ENCODE measurements at places on chromosomes 12 and 14.
A peak's percentile ranks its signal among the peaks of the same experiment; 100 is the strongest.

GRCh38 chr12:110696283-110696682 is 7.4 kb upstream of the HVCN1 start:
- DNase-seq = no peak

GRCh38 chr12:93100610-93101009 is 171.5 kb upstream of the EEA1 start:
- no peak for DNase-seq

- DNase-seq = peak; percentile 69
Measured at GRCh38 chr12:53053218-53054111, 3.6 kb downstream of the TNS2 start.

- no peak for DNase-seq
Measured at GRCh38 chr12:19018302-19018970, 111.1 kb upstream of the PLEKHA5 start.

DNA sequence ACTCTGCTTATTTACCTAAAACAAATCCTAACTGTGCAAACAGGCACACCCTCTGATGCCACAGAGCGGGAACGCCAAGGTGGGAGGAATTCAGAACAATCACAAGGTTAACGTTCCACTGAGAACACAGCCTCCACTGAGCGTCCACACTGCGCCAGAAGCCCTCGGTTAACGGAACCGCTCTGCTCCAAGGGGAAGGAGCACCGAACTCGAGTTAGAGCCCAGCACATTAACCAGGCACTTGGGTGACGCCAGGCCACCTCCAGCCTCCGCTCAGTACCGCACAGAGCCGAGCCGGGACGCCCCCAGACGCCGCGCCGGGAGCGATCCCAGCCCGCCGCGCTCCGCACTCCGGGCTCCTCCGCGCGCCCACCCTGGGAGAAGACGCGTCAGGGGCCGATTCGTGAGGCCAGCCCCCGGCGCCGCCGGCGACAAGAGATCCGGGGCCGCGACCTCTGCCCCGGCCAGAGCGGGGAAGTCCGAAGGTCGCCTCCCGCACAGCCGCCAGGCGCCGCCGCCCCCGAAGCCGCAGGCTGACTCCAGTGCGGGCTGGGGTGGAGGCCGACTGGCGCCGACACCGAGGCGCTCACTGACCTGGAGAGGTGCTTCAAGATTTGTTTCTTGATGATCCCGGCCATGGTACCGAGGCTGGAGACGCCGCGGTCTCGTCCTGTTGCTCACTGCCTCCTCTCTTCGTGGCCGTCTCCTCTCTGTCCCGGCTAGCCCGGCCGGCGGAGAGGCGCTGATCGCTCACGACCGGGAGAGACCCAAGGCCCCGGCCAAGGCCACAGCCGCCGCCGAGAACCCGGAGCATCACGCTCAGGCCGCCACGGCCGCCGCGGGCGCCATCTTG is 450 bp downstream of the BLTP3B start:
- no peak for DNase-seq

- no peak for DNase-seq
Measured at GRCh38 chr14:99592933-99593753, 10.9 kb downstream of the CCDC85C start.

DNA sequence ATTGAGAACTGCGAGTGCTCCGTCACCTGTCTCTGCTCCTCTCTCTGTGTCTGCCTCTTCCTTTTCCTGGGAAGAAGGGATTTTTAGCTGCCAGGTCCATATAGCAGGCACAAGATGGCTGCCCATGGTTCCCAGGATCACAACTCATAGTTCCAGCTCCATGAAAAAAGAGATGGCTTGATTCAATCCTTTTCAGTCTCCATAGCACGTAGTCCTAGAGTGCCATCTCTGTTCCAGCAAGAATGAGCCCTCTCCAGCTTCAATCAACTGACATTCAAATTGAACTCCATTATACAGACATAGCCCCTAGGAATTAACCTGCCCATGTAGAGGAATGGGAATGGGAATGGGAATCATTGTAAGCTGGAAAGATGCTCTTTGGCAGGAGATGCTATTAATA is 34.7 kb upstream of the RTRAF start:
- DNase-seq = no peak

DNA sequence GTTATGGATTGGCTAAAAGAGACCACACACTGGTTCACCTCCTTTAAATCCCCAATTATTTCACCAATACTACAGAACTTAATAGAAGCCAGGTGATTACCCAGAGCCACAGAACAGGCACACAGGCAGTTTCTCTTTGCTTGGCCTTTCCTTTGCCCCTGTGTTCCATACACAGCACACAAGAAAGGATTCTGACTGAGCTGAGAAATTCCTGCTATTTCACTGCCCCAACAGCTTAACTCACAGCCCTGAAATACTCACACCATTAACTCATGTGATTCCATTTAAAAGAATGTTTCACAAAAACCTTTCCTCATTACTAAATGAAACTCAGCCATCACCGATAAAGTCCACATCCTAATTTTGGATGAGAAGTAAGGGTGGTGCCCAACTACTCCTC is 133.6 kb downstream of the MED13L start:
- DNase-seq = no peak

DNA sequence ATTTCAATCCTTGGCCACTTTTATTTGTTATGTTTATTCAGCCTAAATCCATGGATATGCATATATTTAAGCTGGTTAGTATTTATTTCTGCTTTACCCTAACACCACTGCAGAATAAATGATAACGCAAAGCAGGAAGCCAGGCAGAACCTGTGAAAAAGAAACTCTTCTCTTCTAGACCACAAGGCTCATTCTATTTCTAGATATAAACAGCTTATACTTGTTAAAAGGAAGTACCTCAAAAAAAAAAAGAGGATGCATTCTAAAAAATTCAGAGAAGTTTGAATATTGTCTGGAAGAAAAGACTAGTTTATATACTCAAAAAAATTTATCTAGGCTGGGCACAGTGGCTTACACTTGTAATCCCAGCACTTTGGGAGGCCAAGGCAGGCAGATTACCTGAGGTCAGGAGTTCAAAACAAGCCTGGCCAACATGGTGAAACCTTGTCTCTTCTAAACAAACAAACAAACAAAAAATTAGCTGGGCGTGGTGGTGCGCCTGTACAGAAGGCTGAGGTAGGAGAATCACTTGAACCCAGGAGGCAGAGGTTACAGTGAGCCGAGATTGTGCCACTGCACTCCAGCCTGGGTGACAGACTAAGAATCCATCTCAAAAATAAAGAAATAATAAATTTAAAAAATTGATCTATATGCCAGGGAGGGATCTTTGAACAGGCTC is 55.8 kb downstream of the GALNT4 start:
- peak; percentile 19 for DNase-seq

DNA sequence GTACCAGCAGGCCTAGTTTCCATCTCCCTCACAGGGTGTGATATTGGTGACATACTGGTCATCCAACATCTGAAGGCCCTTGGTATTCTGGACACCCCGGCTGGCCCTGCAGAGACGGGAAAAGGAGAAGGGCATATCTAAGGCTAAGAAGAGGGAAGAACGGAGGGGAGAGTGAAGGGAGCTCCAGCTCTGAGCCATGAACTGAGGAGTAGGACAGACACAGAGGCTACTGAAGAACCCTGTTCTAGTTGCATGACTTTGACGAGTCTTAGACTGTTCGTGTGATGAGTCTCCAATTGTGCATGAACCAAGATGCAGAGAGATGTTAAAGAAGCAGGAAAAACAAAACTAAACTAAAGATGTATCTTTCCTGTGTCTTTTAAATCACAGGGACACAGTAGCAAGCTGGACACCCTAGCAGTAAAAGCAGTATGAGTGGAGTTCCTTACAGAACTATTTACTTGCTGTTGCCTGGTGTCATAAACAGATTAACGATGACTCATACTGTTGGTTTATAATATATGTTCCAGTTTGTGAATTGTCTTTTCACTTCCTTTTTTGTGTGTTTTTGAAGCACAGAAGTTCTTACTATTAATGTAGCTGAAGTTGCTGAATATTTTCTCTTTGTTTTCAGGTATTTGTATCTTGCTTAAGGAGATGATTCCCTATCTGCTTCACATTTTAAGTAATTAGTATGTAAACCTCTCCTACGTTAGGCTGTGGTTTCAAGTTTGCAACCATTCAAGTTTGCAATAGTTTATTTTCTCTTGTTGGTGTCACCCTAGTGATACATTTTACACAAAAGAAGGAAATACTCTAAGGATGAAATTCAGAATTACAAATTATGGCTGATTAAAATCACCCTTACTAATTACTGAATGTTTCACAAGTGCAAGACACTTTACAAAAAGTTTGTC is 15.7 kb downstream of the FAR2 start:
- DNase-seq = no peak

DNA sequence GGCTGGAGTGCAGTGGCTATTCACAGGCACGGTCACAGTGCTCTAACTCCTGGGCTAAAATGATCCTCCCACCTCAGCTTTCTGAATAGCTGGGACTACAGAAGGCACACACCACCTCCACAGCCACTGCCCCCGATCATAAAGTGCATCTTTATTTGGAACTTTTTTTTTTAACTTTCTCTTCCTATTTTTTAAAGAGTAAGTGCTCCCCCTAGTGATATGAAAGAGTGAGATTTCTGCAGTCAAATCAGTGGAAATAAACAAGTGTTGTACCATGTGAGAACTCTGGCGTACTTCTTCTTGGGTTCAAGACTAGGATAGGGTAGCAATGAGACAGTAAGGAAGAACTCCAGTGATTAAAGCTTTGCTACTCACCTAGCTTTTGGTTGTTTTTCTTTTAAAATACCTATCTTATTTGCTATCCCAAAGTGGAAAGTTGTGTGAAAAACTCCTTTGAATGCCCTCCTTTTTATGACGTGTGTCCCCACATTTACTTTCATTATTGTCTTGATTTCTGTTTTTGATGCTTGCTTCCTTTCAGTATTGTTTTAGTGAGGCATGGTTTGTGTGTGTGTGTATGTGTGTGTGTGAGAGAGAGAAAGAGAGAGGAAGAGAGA is 6.6 kb downstream of the PPP4R4 start:
- DNase-seq = no peak

GRCh38 chr14:86838363-86838762 is 1154.6 kb downstream of the GALC start:
- DNase-seq = no peak

DNA sequence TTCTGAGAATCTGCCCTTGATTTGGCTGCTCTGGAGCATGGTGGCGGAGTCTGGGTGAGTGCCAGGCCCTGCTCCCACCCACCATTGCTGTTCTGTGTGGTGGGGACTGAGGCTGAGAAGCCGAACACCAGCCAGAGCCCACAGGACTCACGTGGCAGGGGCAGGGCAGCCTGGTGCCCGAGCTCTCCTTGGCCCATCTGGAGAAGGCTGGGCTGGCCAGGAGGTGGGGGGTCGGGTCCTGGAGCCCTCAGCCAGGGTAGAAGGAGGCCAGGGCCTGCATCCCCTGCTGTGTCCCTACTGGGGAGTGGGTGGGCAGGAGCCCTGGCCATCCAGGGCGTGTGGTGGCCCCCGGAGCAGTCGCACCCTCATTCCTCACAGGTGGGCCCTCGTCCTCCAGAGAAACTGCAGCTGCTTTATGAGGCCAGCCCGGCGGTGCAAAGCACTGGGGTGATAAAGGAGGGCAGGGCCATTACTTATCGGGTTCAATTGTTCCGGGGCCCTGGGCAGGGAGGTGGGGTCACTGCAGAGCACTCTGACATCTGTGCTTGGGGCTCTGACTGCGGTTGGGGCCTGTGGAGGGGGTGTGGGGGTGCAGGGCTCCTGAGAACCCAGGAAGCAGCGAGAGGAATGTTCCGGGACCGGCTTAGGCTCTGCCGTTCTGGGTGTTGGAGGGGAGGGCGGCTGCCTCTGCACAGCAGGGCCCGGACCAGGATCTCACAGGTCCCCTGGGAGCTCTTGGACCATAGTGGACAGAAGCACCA is 217.5 kb upstream of the C14orf180 start:
- DNase-seq = peak; percentile 10

DNA sequence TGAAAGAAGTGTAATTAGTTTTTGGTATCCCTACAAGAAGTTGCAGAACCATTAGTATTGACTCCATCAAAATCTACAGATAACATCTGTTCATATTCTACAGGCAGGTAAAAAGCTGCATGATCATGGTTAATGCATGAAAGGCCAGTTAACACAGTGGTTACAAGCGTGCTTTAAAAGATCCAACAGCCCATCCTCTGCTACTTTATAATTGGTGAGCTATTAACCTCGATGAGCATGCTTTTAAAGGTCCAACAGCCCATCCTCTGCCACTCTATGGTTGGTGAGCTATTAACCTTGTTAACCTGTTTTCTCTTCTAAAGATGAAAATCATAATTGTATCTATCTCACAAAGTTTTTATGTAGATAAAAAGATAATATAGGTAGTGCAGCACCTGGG is 289.3 kb downstream of the DUSP6 start:
- no peak for DNase-seq

GRCh38 chr14:94312481-94313246 is 10.5 kb downstream of the SERPINA6 start:
- DNase-seq = no peak

DNA sequence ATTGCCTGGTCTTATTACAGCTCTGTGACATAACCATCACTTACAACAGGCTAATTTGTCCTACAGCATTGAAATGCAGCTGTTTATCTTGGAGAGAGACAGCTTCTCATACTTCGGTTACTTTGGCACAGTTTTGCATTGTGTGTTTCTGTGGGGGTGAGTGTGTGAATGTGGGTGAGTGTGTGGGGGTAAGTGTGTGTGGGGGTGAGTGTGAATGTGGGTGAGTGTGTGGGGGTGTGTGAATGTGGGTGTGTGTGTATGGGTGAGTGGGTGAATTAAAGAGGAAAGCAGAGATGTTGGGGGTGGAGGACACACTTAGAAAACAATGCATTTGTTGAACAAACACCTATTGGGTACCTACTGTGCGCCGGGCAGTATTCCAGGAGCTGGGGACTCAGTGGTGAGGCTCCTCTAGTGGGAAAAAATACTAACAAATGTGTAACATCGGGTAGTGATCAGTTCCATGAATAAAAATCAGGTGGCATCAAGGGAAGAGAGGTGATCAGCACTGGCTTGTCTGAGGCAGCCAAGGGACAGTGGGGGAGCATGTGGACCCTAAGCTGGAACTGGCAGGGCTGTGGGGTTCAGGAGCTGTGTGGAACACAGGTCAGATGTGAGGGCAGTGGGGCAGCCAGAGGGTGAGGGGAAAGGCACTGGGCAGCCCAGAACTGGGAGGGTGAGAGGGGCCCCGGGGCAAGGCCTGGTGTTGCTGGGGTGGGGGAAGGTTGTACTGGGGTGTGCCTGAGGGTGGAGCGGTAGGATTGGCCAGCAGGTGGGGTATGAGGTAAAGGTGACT is 44.1 kb upstream of the AMN start:
- no peak for DNase-seq

DNA sequence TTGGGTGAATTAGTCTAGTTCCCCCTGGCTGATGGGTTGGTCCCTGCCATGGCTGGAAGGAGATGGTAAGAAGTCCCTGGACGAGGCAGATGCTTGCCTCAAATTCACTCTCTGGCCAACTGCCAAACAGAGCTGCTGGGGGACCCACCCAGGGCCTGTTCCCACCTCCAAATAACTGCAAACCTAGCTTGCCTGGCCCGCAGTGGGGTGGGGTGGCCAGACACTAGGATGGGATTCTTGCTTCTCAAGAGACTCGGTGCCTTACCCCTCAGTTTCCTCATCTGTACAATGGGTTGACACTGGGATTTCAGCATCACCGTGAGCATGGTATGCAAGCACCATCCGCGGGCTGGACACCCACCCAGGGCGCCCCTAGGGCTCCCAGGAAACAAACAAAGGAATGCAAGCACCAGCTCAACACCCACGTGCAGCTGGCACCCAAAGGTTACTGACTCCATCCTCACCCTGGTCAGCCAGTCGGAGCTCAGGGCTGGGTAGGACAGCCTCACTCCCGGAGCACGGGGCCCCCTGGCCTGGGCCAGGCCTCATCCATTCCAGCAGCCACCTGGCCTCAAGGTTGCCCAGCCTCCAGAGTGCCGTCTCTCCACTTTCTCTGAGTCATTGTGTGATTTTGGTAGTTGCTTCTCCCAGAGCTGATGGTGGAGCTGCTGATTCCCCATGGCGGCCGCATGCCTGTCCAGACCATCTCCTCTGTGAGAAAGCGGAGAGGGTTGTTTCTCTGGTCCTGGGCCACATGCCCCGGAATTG is 205.2 kb upstream of the RTL1 start:
- no peak for DNase-seq
